Uterus (tissue), 4 donors: ENCODE measurements at places on chromosomes 2 and 18. TPM values are rescaled to one million over a fixed set of nuclear protein-coding genes. Genes with fewer than 3 reads are reported as not detected.

RNPEPL1 gene
- 9.6 TPM for total RNA-seq

TUBB8B gene
- 0.76 TPM for total RNA-seq

CDH19 gene
- total RNA-seq = 4.1 TPM

DUSP2 gene
- total RNA-seq = 33.3 TPM

GLI2 gene
- 2.9 TPM for total RNA-seq

TANK gene
- total RNA-seq = 73.1 TPM

MPP4 gene
- total RNA-seq = 0.97 TPM

GALR1 gene
- total RNA-seq = not detected

UGT1A1 gene
- not detected for total RNA-seq

STON1 gene
- 55.6 TPM for total RNA-seq

ANKRD62 gene
- total RNA-seq = not detected

MREG gene
- total RNA-seq = 2.9 TPM

RHOB gene
- total RNA-seq = 1,280 TPM

OTOS gene
- total RNA-seq = not detected

KCNG3 gene
- total RNA-seq = 0.41 TPM

TTN gene
- 10.0 TPM for total RNA-seq

IL36RN gene
- total RNA-seq = not detected

FAM237A gene
- not detected for total RNA-seq

KRCC1 gene
- total RNA-seq = 28.6 TPM

RUFY4 gene
- total RNA-seq = not detected

CD8B2 gene
- 0.07 TPM for total RNA-seq
